ENCODE measurements at places on chromosomes 7 and 10.
A peak's percentile ranks its signal among the peaks of the same experiment; 100 is the strongest.

DNA sequence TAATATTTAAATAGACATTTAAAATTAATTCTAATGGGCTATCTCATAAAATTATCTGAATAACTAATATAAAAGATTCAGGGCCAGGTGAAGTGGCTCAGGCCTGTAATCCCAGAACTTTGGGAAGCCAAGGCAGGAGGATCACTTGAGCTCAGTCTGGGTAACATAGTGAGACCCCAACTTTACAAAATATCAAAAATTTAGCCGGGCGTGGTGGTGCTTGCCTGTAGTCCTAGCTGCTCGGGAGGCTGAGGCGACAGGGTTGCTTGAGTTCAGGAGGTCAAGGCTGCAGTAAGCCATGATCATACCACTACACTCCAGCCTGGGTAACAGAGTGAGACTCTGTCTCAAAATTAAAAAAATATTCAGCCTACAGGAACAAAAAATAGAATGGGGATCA, 12.5 kb downstream of the NOBOX start:
- ATAC-seq: no peak

DNA sequence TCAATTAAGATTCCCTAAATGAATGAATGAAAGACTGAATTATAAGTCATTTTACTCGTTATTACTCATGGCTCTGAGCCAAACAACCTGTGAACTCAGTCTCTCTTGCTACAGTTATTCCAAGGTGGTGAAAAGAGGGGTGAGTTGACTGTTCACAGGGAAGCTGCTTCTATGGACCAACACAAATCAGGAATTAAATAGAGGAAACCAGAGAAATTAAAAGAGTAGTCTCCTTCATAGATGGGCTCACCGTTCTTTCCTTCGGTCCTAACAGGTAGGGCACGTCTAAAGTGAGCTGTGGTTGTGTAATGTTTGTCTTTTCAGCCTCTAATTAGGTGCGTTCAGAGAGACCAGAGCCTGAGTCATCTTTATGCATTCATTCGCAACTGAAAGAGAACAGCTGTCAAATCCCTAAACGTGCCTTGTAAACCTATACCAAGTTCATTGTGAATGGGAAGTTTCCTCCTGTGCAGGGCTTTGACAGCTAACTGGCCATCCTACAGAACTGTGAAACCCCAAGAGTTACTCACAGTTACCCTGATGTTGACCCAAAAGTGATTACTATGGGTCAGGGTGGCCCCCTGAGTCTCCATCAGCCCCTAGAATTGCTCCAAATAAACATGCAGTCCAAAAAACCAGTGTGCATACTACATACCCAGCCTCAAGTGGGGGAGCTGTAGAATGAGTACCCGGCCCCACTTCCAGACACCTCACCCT, 18.2 kb upstream of the C10orf53 start:
- peak; percentile 28 for ATAC-seq

GRCh38 chr7:55053651-55054571, 35.1 kb downstream of the EGFR start:
- ATAC-seq: no peak

- ATAC-seq: no peak
Measured at GRCh38 chr10:99730026-99730425, 1.9 kb downstream of the COX15 start.

DNA sequence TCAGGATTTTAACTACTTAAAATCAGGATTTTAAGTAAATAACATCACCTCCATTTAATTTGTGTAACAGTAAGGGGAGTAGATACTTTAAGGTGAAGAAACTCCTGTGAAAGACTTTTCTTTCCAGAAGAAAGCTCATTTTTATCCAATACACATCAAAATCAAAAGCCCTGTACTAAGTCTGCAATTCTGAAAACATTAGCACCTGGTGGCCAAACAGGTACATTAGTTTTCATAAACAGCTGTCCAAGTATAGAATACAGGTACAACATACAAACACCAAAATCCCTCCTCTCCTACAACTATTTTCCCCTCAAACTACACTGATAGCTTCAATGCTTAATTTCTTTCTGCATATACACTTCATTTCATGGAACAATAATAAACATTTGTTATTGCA, 22.9 kb downstream of the FAM3C start:
- no peak for ATAC-seq

- no peak for ATAC-seq
Measured at GRCh38 chr10:98642281-98642680, 195.5 kb upstream of the HPS1 start.

GRCh38 chr10:76982671-76983070, 654.9 kb downstream of the KCNMA1 start:
- no peak for ATAC-seq

GRCh38 chr7:77537778-77538280, 734 bp downstream of the PTPN12 start:
- ATAC-seq: peak; percentile 3

DNA sequence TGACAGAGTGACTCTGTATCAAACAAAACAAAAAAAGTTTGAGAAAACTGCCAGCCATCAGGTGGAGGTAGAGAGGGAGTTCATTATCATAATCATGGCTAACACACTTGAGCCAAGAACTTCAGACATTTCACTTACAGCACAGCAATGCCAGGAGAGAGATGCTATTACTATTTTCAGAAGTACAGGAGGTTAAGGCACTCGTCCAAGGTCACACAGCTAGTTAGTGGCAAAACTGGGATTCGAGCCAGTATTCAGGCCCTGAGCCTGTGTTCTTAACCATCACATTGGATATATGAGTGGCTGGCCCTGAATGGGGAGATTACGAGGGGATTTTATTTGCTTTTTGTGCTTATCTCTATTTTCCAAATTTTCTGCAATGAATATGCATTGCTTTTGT, 24.8 kb upstream of the UNC5B start:
- ATAC-seq: no peak

GRCh38 chr7:22855049-22855392, 32.4 kb upstream of the TOMM7 start:
- ATAC-seq: no peak

- no peak for ATAC-seq
Measured at GRCh38 chr10:29130190-29130673, 158.6 kb upstream of the LYZL1 start.

- no peak for ATAC-seq
Measured at GRCh38 chr7:44292420-44292817, 33.0 kb downstream of the CAMK2B start.

DNA sequence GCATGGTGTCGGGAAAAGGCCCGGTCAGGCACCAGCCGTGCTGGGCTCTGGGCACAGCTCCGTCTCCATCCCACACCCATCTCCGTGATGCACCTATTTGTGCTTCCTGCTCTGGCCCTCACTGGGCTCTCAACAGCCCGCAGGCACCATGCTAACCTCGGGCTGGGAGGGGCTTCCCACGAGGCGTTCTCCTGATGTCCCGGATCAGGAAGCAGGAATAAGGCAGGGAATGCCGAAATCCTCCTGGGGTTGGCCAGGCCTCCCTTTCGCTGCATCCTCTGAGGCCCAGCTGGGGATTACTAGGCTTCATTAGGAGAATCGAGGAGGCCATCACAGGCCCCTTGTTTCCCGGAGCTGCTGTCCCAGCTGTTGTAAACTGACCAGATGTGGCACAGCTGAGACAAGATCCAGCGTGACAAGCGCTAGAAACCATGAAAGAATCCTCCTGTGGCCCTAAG, 72.0 kb downstream of the FAM53B start:
- no peak for ATAC-seq
